RPMI8226 (cell line): ENCODE measurements at places on chromosomes 2 and 18.
A peak's percentile ranks its signal among the peaks of the same experiment; 100 is the strongest.

DNA sequence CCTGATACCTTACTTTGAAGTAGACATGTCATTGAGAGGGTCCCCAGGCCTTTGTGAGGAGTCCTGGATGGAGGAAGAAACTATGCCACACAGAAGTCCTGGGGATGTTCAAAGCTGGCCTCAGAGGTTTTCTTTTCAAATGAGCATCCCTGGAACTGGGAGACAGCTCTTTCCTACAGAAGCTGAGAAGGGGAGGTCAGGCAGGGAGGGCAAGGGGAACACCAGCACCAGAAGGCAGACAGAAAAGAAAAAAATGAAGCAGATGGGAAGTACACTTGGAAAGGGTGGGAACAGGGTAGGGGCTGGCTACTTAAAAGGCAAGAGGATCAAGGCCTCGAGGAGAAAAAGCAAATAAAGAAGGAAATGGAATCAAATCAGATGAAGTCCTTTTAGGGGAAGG lies 120.0 kb downstream of the FMNL2 start:
- DNase-seq = no peak

GRCh38 chr18:7754258-7754657 lies 187.1 kb downstream of the PTPRM start:
- no peak for DNase-seq

GRCh38 chr2:20343128-20343527 lies 7.5 kb downstream of the PUM2 start:
- no peak for DNase-seq

DNA sequence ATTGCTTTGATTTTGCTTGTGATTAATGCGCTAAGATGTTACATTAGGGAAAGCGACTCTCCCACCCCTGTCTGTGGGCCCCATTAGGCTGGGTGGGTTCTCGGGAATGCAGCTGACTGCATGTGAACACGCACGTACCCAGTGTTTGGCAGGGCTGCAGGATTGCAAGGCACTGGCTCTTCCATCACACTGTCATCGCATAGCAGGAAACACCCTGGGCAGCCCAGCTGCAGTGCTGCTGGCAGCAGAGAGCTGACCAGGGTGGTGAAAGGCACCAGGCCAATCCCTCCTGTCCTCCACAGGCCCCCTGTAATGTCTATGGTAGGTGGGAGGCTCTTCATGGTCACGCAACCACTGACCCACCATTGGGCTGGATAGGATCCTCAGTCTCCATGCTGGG lies 34.4 kb upstream of the FZD7 start:
- no peak for DNase-seq

DNA sequence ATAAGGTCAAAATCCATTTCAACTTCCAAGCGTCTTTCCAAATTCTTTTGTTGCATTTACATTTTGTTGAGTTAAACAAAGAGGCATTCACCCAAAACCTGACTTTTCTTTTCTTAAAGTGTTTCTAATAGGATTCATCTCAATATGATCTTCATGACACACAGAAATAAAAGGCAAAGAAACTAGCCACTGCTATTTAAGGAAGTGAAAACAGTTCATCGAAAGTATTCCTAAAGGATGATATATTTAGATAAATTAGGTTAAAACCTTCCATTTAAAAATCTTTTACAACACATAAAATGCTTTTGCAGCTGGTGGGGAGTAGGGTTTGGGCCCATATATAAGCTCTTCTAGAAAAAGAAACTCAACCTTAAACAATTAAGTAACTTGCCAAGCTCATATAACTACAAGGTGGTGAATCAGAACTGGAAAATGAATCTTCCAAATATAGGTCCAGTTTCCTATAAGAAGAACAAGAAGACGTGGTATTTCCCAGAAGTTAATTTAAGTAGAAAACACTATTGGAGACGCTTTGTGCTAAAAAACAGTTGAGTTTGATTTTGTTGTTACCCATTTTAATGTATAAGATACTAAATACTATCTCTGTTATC lies 336.0 kb upstream of the HNRNPA3 start:
- no peak for DNase-seq

DNA sequence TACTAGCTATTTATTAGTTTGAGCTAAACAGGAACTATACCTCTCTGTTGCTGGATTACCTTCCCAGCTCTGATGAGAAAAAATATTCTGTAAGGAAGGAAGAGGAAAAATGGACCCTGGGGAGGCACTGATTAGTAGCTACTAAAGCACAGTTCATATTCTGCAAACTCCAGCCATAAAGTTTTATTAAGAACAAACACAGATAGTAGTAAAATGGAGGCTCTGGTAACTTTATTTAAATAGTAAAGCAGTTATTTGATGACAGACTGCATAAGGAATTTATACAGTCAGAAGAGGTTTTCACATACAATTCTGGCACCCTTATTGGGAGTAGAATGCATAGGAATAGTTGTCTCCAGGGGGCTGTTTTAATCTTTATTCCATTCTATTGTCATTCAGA lies 84.1 kb downstream of the XIRP2 start:
- no peak for DNase-seq

GRCh38 chr18:24368749-24369148 lies 28.9 kb downstream of the OSBPL1A start:
- no peak for DNase-seq

DNA sequence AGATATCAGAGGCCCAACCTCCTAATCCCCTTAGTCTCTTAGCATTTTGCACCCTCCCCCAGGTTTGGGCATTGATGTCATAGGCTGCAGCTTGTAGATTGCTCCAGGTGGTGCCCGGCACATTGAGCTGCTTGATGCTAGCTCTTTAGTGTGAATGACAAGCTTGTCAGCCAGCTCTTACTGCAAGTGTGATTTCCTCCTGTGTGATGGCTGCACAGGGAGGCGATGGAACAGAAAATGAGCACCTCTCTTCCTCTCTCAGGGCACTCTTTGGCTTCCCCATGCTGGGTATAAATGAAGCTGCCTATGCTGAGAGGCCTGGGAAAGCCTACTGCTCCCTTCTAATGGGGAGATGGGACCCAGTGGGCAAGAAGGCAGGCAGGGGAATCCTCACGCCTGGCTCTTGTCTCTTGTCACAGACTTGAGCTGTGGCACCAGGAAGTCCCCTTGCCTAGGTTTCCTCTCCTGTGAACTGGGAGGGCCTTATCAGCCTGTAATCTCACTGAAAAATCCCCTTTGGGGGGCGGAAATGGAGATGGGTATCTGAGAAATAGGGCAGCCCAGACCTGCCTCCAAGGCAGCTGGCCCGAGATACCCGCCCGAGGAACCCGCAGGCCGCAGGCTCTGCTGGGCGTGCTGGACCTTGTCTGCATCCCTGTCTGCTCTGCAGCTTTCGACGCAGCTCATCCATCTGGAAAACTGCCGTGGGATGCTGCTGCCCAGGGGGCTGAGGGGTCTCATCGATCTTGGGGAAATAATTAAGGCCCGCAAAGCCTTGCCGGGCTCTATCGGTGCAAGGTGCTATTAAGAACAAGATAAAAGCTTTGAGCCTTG lies 163.5 kb upstream of the CXCR4 start:
- no peak for DNase-seq

DNA sequence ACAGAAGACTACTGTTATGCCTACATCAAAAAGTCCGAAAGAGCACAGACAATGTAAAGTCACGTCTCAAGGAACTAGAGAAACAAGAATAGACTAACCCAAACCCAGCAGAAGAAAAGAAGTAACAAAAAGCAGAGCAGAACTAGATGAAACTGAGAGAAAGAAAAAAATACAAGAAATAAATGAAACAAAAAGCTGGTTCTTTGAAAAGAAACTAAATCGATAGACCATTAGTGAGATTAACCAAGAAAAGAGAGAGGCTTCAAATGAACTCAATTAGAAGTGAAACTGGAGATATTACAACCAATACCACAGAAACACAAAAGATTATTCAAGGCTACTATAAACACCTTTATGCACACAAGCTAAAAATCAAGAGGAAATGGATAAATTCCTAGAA lies 271.8 kb downstream of the MBD2 start:
- DNase-seq = no peak

- DNase-seq = no peak
Measured at GRCh38 chr2:208183526-208183925, 6.3 kb downstream of the C2orf80 start.

DNA sequence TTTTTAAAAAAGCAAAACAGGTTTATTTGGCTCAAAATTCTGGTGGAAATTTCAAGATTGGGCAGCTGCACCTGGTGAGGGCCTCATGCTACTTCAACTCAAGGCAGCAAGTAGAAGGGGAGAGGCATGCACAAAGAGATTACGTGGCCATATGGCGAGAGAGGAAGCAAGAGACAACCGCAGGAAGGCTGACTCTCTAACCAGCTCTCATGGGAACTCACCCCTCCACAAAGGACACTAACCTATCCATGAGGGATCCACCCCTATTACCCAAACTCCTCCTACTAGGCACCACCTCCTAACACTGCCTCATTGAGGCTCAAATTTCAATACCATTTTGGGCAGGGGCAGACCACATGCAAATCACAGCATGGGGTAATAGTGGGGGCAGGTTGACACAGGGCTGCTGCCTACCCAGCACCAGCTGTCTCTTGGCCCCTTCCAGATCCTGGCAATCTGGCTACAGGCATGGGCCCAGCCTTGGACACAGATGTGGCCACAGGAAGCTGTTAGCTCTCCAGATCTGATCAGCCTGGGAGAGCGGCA lies 2.0 kb upstream of the CAPN10 start:
- DNase-seq = peak; percentile 93

DNA sequence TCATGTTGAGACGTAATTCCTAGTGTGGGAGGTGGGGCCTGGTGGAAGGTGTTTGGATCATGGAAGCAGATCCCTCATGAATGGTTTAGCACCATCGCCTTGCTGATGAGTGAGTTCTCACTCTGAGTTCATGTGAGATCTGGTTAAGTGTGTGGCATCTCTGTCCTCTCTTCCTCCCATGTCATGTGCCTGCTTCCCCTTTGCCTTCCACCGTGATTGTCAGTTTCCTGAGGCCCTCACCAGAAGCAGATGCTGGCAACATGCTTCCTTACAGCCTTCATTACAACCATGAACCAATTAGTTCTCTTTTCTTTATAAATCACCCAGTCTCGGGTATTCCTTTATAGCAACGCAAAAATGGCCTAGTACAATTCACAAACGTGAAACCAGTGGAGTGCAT lies 14.6 kb upstream of the MCM6 start:
- DNase-seq = no peak

GRCh38 chr2:85053802-85054201 lies 79.4 kb upstream of the TCF7L1 start:
- DNase-seq = no peak

DNA sequence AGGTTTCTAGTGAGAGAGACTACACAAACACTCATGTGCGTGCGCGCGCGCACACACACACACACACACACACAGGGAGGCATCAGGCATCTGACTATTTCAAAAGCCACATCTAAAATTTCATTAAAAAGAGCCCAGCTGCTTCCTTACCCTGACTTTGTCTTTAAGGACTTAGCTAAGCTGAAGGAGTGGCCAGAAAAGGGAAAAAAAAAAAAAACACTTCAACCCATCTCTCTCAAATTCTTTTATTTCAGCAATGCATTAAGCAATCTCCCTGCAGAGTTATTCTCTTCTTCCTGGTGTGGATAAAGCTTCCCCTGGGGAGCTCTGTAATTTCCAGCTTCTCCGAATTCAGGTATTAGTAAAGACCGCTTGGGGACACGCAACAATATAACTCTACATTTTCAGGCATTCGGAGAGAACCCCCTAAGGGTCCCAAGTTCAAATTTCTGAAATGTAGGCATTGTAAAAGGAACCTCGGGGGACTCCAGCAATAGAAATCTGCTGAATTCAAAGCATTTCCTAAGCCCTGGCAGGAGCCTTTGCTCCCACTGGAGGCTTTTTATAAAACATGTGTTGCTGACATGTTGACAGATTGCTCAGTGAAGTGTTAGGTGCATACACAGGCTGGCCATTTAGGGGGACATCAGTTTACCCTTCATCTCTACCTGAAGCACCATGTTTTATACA lies 67.0 kb downstream of the ZNF521 start:
- DNase-seq = no peak

DNA sequence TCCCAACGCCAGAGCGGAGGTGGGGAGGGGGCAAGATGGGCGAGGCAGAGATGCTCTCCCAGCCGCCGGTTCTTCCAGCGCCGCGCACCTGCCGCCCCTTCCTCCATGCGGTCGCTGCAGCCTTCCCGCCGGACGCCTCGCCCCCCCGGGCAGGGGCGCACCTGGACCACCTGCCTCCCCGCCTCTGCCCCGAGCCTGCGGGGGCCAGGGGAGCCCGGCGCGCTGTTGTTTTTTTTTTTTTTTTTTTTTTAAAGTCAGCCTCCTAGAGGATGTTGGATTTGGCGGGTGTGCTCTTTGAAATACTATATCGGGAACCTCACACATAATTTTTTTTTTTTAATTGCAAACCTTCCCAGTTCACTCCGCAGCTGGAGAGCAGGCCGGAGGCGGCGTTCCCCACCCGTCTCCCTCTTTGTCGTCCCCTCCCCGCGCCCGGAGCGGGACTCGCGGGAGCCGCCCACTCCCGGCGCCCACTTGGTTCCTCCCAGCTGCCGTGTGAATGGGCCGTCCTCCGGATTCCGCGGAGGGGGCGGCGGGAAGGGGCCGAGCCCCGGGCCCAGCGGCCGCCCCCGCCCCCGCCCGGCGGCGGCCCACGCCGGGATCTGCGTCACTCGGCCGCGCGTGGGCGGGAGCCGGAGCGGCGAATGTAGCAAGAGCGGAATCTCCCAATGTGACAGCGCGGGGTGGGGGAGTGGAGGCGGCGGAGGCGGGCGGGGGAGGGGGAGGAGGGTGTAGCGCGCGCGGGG lies 421 bp upstream of the NAB1 start:
- DNase-seq = peak; percentile 79

- no peak for DNase-seq
Measured at GRCh38 chr18:45771587-45772480, 47.9 kb downstream of the SLC14A1 start.

DNA sequence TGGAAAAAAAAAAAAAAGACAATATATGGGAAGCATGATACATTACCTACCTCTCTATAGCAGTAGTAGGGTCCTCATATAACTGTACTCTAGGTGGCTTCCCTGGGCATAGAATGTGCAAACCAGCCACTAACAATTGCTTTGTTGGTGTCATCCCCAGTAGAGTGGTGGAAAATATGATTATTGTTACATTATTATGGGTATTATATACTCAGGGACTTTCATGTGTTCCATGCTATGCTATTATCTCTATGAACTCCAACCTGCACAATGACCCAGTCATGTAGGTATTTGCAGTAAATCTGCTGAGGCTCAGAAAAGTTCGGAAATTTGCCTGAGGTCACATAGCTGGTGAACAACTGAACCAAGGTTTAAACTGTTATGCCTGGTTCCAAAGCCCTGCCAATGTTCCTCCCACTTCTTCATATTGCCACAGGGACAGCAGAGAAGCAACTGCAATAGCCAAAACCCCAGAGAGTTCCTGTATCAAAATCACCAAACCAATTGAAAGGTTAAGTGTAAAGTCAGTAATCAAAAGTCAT lies 52.6 kb upstream of the MAP4K4 start:
- DNase-seq = no peak
